Pancreas (tissue), 10 donors: ENCODE measurements at places on chromosomes 16 and 17.

- DNase-seq = no peak
Observed at GRCh38 chr16:86640265-86640843, 62.0 kb downstream of the FOXL1 start.

GRCh38 chr17:81517009-81517338 lies 4.4 kb upstream of the ACTG1 start:
- no peak for DNase-seq

DNA sequence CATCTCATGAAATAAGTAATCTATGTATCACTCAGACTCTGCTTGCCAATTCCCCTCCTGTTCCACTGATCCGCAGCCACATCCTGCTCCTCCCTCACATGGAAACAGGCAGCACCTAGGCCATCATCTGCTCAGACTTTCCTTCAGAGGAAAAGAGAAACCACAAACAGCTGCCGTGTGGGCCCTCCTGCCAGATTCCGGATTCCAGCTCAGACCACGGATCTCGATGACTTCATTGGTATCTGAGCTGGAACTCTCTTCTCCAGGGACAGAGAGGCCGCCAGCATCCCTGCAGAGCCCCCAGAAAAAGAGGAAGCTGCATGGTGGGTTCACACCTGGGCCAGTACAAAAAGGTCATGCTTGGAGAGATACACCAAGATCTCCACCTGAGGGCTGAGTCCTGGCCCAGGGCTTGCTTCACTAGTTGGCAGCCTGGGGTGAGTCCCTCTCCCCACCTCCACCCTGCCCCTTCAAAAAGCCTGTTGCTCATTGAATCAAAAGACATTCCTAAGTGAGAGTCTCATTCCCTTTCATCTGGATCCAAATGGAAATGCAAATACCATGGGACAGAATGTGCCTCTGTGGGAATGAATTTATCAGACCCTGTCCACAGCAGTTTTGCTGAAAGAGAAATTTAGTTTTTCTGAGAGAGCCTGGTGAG lies 47.2 kb downstream of the HOXB1 start:
- DNase-seq = no peak

- no peak for DNase-seq
Observed at GRCh38 chr16:75580-76501, 2.2 kb upstream of the MPG start.

GRCh38 chr17:77165577-77165976 lies 24.8 kb downstream of the SEC14L1 start:
- no peak for DNase-seq

DNA sequence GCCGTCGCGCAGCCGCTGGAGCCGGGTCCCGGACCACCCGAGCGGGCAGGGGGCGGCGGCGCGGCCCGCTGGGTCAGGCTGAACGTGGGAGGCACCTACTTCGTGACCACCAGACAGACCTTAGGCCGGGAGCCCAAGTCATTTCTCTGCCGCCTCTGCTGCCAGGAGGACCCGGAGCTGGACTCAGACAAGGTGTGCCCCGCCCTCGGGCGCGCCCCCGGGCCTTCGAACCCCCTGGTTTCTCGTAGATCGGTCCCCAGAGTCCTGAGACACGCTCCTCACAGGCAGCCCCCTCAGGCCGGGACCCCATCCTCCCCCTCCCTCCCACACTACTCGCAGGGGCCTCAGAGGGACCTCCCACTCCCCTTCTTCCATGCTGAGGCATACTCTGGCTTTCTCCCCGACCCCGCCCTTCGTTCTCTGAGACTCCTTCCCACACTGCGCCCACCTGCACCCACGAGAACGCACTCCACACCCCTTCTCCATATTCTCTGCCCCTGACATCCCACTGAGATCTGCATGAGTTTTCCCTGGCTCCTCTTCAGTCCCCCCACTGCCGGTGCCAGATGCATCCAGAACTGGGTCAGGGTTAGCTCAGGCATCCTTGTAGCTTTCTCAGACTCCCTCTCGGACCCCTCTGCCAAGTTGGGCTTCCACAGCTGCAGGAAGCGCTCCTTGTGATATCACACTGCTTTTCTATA lies 523 bp downstream of the KCTD2 start:
- peak; percentile 80 for DNase-seq

- DNase-seq = no peak
Observed at GRCh38 chr17:18910881-18911280, 41.1 kb upstream of the SLC5A10 start.

DNA sequence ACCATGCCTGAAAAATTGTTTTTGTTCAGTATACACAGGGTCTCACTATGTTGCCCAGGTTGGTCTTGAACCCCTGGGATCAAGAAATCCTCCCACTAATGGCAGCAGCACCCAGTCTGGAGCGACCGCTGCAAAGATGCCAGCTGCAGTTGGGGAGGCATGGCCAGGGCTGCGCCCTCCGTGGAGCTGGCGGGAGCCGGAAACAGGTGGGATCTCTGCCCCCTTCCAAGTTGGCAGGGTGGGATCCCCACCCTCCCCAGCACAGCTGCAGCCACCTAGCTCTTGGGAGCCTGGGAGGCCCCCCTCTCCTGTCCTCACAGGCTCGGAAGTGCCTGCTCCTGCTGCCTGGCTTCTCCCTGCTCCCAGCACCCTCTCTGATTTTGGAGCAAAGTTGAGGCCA lies 176.8 kb downstream of the ZNF423 start:
- no peak for DNase-seq

DNA sequence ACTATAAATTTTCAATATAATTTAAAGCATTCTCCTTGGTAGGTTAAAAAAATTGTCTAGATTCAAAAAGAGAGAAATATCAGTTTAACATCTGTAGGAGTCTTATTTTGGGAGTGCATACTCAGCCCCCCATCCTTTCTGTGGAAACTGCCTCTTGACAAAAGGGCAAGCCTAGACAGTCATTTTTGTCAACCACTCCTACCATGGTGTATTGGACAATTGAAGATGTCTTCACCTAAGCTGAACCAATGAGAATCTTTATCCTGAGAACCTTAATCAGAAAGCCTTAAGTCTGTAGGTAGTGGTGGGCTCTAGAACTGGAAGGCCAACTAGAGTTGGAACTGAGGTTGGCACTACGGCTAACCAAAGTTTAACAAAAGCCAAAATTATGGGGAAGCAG lies 65.7 kb upstream of the MED13 start:
- DNase-seq = no peak

DNA sequence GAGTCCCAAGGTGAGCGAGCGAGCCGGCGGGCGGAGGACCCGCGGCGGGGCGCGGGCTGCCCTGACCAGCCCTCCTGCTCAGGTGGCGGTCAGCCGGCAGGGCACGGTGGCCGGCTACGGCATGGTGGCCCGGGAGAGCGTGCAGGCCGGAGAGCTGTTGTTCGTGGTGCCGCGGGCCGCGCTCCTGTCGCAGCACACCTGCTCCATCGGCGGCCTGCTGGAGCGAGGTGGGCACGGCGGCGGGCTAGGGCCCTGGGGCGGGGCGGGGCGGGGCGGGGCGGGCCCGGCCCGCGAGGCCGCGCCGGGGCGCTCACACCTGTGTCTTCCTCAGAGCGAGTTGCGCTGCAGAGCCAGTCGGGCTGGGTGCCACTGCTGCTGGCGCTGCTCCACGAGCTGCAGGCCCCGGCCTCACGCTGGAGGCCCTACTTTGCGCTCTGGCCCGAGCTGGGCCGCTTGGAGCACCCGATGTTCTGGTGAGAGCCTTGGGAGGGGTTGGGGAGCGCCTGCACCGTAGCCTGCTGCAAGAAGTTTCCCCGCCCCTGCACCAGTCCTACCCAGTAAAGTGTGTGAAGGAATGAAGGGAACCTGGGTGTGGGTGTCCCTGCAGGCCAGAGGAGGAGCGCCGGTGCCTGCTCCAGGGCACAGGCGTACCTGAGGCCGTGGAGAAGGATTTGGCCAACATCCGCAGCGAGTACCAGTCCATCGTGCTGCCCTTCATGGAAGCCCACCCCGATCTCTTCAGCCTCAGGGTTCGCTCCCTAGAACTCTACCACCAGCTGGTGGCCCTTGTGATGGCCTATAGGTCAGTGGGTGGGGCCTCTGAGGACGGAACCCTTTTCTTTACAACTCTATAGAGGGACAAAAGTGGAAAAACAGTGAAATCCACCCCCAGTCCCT lies 802 bp downstream of the SETD6 start:
- DNase-seq = peak; percentile 84

DNA sequence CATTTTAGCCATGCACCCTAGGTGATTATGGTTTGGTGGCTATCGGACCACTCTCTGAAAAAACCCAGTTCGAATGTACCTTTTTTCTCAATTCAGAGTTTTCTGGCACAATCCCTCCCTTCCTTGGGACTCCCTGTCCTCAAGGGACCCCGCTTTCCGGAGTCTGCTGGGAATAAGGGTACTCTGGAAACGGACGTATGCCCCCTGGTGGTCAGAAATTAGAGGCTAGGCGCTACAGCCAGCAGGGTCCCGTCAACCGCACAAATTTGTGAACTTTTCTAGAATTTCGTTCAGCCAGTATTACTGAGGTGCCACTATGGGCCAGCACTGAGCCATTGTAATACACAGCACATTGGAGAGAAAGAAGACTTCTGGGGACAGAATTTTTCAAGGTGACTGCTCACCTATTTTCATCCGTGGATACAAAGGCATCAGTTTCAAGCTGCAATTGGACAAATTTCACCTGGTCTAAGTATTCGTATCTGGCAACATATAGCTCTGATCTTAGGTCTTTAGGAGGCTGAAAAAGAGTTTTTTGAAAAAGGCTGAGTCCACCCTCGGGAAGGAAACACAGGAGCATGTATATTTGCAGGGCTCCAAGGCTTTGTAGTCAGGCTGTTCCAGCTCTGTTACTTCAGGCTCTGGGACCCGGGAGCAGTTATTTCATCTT lies 27.1 kb upstream of the CRYBA1 start:
- DNase-seq = peak; percentile 80

- DNase-seq = no peak
Observed at GRCh38 chr16:87166321-87166720, 150.9 kb downstream of the C16orf95 start.

- DNase-seq = peak; percentile 82
Observed at GRCh38 chr16:11611871-11612664, 25.3 kb upstream of the LITAF start.

DNA sequence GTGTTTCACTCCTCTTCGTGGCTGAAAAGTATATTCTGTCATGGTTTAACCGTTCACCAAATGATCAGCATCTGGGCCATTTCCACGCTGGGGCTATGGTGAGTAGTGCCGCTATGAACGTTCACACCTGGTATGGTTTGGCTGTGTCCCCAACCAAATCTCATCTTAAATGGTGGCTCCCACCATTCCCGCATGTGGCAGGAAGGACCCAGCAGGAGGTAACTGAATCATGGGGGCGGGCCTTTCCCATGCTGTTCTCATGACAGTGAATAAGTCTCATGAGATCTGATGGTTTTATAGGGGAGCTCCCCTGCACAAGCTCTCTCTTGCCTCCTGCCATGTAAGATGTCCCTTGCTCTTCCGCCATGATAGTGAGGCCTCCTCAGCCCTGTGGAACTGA lies 45.7 kb upstream of the ZNF469 start:
- DNase-seq = no peak

GRCh38 chr17:60926466-60927183 lies 249.0 kb downstream of the BCAS3 start:
- DNase-seq = no peak

GRCh38 chr17:21375757-21376080 lies 438 bp upstream of the KCNJ12 start:
- no peak for DNase-seq

DNA sequence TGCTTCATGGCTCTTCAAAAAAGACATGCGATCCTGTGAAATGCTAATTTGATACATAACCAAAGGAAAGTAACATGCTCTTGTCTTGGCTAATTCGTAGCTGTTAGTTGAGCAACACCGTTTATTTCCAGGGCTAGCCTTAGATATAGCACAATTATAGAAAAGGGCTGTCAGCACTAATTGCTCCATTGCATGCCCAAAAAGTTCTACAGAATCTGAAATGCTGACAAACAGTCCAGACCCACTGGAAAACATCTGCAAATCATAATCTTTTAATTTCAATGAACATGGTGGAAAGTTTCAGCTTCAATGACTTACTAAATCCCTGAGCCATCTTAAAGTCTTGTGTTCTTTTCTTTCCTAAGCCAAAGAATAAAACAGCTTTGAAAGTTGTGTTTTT lies 42.9 kb upstream of the NUDT7 start:
- DNase-seq = no peak

DNA sequence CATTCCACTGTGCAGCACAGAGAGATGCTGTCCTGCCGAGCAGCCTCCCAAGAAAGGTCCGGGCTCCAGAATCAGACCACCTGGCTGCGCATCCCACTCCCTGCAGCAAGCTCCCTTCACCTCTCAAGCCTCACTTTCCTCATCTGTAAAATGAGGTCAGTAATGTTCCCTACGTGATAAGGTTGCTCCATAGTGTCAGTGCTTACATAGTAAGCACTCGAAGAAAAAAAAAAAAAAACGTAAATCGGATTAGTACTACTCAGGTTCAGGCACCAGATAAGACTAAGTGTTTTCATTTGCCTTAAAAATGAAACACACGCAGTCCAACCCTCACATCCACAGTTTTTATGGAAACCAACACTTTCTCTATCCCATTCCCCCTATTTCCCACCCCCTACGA lies 76.7 kb downstream of the CCT6B start:
- DNase-seq = no peak

DNA sequence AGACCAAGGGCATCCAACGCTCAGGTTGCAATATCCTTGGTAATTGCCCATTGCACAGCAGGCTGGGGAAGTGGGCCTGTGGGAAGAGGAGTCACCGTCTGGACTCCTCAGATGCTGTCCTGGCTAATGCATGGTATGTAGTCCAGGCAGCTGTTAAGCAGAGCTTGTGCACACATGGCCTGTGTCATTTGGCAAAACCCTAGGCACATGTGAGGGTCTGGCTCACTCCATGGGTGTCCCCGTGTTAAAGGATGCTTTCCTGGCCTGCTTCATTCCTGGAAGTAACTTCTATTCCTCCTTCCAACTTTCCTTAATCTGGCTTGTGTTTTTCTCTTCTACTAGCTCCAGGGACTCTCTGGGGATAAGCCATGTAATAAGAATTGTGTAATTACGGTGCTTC lies 378.0 kb upstream of the CA10 start:
- peak; percentile 3 for DNase-seq

DNA sequence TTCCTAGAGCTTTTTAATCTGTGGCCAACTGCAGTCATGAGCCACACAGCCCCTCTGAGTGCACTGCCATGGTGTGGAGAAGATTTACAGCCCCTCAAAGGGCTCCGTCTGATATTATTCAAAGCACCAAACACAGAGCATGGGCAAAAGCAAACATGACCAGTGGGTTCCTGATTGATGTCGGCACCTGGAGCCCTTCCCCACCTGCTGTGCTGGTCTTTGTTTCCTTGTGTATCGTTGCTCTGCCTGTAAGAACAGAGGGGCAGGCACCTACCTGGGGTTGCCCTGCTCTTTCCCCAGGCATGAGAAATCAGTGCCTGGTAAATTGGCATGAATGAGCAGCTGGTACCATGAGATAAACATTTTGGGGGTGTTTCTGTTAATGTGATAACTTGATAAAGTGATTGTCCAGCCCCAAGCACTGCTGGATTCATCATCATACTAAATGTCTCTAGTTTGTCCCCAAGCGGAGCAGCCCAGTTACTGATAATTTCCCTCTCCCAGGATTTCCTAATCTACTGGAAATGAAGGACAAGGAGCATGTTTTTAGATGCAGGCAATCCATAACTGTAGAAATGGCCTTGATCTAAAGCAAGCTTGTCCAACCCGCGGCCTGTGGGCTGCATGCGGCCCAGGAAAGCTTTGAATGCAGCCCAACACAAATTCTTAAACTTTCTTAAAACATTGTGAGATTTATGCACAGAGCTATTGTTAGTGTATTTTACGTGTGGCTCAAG lies 5.0 kb upstream of the SPIRE2 start:
- no peak for DNase-seq
